ENCODE measurements at places on chromosomes 3 and 15.

DNA sequence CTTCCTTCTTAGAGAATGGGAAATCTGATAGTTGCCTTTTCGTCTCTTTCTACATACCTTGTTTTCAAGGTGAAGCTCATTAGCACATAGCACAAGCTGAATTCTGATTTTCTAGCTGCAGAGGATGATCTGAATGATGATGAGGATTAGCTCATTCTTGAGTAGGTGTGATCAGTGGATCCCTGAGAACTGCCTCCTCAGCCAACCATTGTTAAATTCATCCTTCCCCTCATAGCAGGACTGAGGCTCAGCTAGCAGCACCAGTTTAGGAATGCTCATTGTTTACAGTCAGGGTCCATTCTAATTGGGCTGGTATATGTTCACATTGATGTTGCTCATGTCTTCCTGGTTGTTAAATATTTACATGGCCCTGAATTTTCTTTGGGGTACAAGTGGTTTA lies 299.9 kb upstream of the MME start:
- DNase-seq: no peak

- DNase-seq: no peak
These were observed 921 bp downstream of the MGLL start for GRCh38 chr3:127821394-127821793.

- no peak for DNase-seq
These were observed 74.0 kb upstream of the UBE2E2 start for GRCh38 chr3:23129117-23129516.

GRCh38 chr3:50655009-50655830 lies 19.5 kb upstream of the DOCK3 start:
- DNase-seq: no peak

DNA sequence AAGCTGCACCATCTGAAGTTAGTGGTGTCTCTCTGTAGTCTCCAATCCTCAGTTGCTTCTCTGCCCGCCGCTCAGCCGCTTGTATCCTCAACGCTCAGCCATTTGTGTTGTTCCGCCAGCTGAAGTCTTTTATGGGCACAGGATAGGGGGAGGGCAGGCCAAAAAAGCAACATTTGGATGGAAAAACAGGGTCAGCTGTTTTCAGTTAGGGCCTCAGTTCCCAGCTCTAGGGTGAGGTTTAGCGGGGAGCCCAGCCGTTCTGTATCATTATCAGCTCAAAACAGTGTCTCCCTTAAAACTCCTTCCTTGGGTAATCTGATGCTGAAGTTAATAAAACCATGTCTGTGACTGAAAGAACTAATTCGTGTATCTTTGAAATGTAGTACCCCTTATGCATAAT lies 329.5 kb upstream of the AZI2 start:
- no peak for DNase-seq

GRCh38 chr3:153976891-153977554 lies 144.2 kb upstream of the ARHGEF26 start:
- DNase-seq: no peak

GRCh38 chr3:129723558-129724324 lies 117.3 kb upstream of the PLXND1 start:
- no peak for DNase-seq

DNA sequence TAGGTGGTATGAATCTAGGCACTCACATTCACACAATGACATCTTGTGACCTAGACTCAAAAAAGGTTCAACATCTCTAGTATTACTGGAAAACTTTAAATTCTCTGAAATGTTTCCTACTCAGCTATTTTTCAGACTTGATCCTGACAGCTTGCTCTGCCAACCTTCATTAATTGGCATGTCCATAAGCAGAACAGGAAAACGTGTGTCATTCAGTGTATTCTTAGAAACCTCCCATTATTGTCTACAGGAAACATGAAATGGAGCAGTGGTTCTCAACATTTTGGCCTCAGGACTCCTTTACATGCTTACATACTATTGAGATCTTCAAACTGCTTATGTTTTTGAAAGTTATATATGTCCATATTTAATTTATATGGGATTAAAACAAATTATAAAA lies 363.2 kb downstream of the NAALADL2 start:
- DNase-seq: no peak

GRCh38 chr15:36644191-36644896 lies 64.9 kb downstream of the CDIN1 start:
- DNase-seq: no peak

DNA sequence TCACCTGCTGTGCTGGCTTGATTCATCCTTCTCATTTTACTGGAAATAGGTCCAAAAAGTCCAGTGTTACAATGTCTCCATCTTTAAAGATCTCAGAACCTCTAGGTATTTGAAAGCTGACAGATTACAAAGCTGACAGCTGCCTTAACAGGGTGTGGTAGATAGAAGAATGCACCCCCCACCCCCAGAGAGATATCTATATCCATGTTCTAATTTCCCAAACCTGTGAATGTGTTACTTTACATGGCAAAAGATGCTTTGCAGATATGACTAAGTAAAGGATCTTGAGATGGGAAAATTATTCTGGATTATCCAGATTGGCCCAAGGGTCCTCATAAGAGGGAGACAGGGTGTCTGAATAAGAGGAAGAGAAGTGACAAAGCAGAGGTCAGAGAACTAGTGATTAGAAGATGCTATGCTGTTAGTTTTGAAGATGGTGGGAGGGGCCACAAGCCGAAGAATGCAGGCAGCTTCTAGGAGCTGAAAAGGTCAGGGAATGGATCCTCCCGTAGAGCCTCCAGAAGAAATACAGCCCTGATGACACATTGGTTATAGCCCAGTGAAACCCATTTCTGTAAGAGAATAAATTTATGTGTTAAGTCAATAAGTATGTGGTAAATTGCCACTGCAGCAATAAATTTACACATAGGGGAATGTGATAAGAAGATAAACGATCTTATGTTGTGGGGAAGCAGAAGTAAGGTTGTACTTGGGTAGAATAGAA lies 21.5 kb upstream of the FSTL1 start:
- no peak for DNase-seq

- DNase-seq: no peak
These were observed 18.1 kb upstream of the CCR9 start for GRCh38 chr3:45868213-45868612.

- DNase-seq: no peak
These were observed 711.0 kb downstream of the MECOM start for GRCh38 chr3:168952551-168952950.

Measured in activated CD8-positive, alpha-beta memory T cell treated with anti-CD3 and anti-CD28 coated beads for 1 hour (primary cell).